ENCODE measurements at places on chromosomes 2 and 18.

- no peak for DNase-seq
These were observed 120.0 kb upstream of the OSR1 start for GRCh38 chr2:19478409-19478808.

DNA sequence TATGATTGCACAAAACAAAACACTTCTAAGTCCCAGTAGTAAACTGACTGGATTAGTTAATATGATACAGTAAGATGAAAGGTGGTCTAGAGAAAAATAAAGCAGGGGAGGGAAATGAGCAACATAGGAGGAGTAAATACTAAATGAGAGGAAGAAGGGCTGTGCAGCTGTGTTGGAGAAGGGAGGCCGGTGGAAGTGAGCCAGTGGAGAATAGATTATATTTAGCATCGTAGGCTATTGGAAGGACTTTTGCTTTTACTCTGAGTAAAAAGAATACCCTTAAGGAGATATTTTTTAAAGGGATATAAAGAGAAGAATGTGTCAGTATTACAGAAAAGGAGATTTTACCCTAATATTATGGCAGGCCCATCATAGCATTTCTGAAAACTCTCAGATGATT lies 12.7 kb downstream of the WDR75 start:
- no peak for DNase-seq

DNA sequence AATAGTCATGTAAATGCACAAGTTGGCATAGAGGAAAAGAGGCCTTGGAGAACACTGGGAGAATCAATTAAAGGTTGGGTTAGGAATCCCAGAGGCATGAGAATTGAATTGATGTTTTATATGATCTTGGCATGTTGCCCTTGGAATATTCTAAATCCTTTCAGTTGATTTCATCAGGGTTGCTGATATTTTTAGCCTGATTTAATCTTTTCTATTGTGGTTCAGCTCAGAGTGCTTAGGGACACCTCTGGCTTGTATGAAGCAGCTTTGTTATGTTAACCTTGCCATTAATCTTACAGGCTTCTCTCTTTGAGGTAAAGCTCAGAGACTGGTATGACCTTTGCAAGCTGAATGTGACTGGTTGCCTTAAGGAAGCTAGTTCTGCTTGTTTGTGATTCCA lies 64.4 kb upstream of the LYPD6B start:
- no peak for DNase-seq

GRCh38 chr2:235468978-235469655 lies 24.7 kb upstream of the AGAP1 start:
- no peak for DNase-seq

- no peak for DNase-seq
These were observed 97.7 kb downstream of the DPP4 start for GRCh38 chr2:161976295-161976694.

All from iPS DF 6.9 (cell line).